ENCODE measurements at places on chromosomes 2 and 18.
A peak's percentile ranks its signal among the peaks of the same experiment; 100 is the strongest.

DNA sequence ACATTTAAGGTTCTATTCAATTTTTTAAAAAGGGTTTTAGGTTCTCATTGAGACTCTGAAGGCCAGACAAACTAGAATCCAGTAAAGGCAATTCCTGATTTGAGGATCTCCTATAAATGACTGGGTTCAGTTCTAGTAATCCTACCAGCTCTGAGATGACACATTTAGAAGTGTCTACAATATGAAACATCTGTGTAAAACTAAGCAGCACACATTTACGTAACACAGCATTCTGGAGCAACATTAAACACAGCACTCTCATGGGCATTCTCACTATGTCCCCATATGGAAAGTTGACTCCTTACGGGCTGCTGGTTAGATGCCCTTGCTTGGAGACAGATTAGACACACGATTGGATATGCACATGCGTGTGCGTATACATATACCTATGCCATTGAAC lies 114.4 kb downstream of the ZNF385B start:
- no peak for DNase-seq

- DNase-seq: no peak
These were observed 298.5 kb downstream of the PAX3 start for GRCh38 chr2:222000326-222000725.

GRCh38 chr2:189836644-189837043 lies 52.4 kb downstream of the PMS1 start:
- no peak for DNase-seq

GRCh38 chr18:74498712-74499627 lies 2.8 kb downstream of the CNDP2 start:
- peak; percentile 62 for DNase-seq

DNA sequence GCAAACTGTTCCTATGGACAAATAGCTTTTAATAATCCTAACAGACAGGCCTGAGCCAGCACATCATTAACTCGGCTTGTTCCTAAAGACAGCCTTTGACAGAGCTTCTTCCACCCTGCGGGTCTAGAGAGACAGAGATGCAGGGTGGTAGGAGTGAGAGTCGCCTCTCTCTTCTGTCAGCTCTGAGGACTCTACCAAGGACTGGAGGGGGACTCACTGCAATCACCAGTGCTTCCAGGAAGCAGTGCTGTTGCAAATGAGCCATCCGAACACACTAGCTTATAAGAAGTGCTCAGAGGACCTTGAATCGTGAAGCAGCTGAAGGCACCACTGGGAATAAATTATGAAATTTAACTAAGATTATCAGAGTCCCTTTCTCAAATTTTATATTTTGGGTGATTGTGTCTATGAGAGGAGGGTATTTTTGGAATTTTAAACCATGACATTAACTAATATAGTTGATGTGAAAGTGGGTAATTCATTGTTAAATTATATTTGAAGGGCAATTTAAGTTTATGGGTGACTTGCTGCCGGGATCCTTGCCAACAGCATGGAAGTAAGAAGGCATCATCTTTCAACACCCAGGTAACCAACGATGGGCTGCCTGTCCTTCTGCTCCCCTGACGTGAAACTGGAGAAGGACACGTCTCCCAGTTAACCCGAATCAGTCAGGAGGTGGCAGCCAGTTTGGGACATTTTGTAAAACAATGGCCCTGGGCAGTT lies 43.6 kb upstream of the PXDN start:
- DNase-seq: no peak

- DNase-seq: no peak
These were observed 83.5 kb upstream of the ZFP36L2 start for GRCh38 chr2:43309935-43310334.

DNA sequence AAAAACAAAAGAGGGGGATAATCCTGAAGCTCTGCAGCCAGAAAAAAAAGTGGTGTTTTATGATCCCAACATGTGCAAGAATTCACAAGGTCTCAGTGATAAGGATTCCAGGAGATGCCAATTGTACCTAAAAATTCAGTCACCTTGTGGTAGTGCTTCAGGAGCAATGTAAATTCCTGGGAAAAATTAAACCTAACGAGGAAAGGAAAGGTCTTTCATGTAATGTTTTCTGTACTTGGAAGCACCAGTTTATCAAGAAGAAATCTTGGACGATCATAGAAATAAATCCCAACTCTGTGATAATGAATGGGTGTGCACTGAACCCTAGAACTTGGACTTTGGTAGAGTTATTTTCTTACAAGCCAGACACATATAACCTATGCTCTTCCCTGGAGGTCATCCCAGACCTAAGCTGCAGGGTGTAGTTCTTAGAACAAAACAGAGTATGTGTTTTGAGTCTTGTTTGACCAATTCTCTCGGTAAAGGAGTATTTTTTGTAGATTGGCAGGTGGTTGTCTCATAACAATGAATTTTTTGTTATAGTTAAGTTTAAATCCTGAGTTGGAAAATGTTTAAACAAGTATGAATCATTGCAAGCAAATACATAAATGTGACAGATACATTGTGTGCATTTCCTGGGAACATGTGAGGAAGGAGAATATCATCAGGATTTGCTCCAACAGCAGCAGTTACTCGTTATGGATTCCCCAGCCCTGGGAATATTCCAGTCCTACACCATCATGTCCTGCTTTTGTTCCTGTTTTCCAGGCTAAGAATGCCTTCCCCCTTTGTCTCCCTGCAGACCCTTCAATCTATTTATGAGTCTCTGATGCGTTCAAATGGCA lies 224.6 kb downstream of the NAPG start:
- DNase-seq: no peak

DNA sequence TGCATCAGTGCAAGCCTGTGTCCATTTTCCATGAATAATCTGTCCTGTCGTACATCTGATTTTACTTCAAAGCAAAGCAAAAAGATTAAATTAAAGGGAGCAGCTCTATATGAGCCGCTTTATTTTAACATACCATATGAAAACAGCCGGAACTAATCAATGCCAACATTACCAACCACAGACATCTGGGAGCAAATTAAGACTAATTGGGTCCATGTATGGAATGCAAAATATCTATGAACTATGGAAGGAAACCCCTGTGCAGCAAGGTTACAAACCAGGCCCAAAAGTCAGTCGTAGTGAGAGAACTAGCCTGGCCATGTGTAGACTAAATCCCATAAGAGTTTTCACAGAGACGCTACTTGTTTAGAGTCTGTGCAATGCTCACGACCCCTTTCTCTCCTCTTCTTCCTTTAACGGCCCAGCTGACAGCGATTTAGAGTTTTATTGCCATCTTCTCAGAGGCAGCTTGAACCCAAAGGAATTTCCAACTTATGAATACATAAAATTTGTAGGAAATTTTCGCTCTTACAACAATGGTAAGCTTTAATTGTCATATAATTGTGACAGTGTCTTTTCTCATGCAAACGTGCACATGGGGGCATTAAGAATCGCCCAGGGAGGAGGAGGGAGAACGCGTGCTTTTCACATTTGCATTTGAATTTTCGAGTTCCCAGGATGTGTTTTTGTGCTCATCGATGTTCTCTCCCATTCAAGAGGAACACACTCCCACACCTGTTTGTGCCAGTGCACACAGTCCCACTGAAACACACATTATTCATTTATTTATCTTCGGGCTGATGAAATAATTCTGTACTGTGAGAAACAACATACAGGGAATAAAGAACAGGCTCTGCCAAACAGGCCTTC lies 52.9 kb upstream of the RPL31 start:
- DNase-seq: no peak

- no peak for DNase-seq
These were observed 176.1 kb downstream of the IKZF2 start for GRCh38 chr2:212975333-212975732.
